ENCODE measurements at places on chromosomes 6 and 20.
A peak's percentile ranks its signal among the peaks of the same experiment; 100 is the strongest.

DNA sequence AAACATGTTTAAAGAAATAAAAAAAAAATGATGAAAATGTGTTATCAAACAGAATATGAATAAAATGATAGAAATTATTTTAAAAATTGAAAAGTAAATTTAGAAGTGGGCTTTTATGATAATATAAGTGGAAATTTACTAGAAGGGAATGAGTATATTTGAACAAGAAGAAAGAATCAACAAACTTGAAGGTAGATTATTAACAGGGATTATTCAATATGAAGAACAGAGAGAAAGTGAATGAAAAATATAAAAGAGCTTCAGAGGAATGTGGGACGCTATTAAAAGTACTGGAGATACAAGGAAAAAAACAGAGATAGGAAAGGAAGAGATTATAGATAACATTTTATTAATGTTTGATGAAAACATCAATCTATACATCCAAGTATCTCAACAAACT, 1014.4 kb upstream of the CITED2 start:
- no peak for DNase-seq

DNA sequence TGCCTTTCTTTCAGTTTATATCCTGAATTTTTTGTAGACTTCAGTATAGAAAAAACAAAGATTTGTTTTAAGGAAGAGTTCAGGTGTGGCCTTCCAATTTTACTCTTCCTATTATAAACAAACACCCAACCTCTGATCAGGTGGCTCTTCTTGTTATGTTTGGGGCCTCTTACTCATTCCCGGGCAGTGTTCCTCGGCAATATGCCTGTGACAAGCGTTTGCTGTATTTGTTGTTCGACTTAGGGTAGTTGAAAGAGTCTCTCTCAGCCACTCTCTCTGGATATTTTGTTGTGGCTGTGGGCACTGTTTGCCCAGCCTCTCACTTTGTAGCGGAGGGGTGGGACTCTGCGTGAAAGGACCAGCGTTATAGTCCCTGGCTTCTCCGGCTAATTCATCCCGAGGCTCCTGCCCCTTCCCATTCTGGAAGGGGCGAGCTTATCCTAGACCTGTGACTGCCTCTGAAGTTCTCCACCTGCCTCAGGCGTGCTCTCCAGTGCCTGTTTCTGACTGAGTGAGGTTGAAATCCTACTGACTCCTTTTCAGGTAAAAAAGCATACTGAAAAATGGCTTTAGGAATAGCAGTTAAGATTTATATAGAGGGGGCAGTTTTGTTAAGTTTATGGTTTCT, 97.4 kb downstream of the PLCB4 start:
- DNase-seq, result no peak

DNA sequence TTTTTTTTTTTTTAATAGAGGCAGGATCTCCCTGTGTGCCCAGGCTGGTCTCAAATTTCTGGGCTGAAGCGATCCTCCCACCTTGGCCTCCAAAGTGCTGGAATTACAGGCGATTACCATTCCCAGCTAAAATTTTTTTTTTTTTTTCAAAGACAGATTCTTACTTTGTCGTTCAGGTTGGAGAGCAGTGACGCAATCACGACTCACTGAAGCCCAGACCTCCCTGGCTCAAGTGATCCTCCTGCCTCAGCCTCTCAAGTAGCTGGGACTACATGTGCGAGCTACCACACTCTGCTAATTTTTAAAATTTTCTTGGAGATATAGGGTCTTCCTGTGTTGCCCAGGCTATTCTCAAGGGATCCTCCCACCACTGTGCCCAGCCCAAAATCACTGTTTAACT, 58.0 kb upstream of the MYO6 start:
- DNase-seq, result no peak

DNA sequence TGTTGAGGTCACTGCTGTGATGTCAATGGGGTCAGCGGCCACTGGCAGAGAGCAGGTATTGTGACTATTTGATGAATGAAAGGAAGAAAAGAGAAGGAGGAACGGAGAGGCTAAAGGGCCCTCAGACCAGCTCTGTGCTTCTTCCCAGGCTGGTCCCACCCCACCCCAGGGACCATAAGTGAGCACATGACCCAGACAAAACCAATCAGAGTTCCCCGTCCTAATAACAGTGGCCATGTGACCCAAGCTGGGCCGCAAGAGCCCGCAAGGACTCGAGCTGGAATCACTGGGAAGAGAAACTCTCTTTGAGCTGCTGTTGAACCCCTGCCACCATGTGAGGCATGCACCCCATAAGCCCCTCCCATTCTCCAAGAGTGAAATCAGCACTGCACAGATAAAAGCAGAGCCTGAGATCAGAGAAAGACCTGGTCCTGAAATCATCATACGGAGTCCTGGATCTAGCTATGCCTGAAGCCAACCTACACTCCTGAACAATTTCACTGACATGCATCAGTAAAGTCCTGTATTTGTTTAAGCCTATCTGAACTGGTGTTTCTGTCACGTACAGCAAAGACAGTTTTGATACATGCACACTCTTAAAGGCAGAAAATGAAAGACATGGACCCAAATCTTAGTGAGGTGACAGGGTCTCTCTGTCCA, 90.2 kb downstream of the PREX1 start:
- DNase-seq, result no peak

DNA sequence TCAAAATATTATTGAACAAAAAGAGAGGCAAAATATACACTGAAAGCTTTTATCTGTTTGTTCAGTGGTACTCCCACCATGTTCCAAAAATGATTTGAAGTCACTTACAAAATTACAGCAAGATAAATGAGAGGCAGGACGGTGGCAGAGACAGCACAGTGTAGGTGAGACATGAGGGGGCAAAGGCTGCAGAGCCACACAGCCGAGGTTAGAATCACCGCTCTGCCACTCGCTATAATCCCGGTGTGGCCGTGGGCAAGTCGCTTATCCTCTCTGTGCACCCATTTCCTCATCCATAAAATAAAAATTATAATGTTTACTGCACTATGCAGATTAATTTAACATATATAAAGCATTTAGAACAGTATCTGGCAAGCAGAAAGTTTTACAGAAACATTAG, 140.1 kb upstream of the BEND6 start:
- DNase-seq, result no peak

GRCh38 chr20:54429364-54429763, 46.0 kb upstream of the DOK5 start:
- no peak for DNase-seq

- DNase-seq, result no peak
These were observed 4.6 kb upstream of the CLDN20 start for GRCh38 chr6:155259204-155259603.

- no peak for DNase-seq
These were observed 130.4 kb upstream of the LRFN2 start for GRCh38 chr6:40717411-40718057.

- no peak for DNase-seq
These were observed 169.1 kb upstream of the AKAP12 start for GRCh38 chr6:151070631-151071051.

DNA sequence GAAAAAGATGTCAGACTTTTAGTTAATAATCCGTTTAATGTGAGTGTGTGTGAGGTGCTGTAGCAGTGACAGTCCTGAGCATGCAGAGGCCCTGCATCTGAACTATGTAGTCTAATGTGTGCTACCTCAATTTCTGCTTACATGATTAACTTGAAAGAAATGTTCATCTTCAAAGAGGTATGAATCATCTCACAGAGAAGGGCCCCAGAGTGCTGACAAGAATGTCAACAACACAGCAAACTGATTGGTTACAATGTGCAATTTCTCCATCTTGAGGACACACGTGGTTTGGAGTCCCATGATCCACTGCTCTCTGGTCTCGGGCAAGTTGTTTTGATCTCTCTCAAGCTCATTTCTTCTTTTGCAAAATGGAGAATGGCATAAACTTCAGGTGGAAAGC, 61.7 kb upstream of the EMILIN3 start:
- no peak for DNase-seq

DNA sequence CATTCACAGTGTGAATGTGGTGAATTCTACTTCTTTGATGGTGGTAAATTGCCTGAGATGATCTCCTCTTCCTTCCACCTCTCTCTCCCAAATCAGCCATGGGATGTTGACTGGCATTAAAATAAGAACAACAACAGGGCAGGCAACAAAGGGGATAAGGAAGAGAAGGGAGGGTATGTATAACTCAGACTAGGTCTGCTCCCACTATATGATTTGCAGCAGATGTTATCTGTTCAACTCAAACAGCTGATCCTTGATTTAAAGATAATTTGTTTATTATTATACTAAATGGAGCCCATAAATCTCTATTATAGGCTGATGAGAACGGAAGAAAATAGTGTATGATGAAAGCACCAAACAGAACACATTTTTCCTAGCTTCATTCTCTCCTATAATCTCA, 262.0 kb downstream of the BTBD3 start:
- no peak for DNase-seq

GRCh38 chr6:167644412-167645132, 182.1 kb upstream of the AFDN start:
- DNase-seq, result no peak

GRCh38 chr20:60138256-60139220, 180.3 kb downstream of the CDH26 start:
- peak; percentile 81 for DNase-seq

- DNase-seq, result no peak
These were observed 20.0 kb upstream of the UBE2J1 start for GRCh38 chr6:89372506-89372901.

- DNase-seq, result no peak
These were observed 16.3 kb downstream of the GTSF1L start for GRCh38 chr20:43710370-43711044.

DNA sequence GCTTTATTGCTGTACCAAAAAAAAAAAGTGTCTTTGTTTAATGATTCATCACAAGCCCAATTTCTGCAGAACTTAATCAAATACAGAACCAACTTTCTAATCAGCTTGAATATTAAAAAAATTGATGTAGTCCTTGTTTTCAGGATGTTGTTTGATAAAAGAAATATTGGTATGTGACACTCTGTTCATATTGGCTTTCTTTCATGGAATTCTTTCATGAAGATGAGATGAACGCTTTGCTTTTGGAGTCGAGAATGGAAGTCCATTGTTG, 184.3 kb downstream of the ZNF217 start:
- no peak for DNase-seq

GRCh38 chr20:60167812-60168211, 209.6 kb downstream of the CDH26 start:
- no peak for DNase-seq

DNA sequence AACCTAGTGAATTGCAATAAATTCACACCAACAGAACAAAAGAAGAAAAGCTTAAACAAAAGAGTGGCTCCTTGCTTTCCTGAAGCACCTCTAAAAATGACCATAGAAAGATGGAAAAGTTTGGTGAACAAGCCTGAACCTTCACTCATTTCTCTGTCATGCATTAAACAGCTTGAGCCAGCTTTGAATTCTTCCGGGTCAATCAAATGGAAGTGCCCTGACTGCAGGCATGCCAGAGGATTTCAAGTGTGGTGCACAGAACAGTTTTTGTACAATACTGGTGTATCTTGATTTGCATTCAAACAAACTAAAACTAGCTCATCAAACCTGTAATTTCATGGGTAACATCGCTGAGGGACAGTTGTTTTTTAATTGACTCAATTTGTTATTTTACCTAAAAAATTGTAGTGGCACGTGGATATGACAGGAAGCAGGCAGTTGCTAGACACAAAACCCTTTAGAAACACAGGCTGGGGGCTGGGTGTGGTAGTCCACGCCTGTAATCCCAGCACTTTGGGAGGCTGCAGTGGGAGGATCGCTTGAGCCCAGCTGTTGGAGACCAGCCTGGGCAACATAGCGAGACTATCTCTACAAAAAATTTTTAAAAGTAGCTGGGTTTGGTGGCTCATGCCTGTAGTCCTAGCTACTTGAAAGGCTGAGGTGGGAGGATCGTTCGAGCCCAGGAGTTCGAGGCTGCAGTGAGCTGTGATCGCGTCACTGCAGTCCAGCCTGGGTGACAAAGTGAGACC, 9.1 kb downstream of the CASS4 start:
- no peak for DNase-seq

DNA sequence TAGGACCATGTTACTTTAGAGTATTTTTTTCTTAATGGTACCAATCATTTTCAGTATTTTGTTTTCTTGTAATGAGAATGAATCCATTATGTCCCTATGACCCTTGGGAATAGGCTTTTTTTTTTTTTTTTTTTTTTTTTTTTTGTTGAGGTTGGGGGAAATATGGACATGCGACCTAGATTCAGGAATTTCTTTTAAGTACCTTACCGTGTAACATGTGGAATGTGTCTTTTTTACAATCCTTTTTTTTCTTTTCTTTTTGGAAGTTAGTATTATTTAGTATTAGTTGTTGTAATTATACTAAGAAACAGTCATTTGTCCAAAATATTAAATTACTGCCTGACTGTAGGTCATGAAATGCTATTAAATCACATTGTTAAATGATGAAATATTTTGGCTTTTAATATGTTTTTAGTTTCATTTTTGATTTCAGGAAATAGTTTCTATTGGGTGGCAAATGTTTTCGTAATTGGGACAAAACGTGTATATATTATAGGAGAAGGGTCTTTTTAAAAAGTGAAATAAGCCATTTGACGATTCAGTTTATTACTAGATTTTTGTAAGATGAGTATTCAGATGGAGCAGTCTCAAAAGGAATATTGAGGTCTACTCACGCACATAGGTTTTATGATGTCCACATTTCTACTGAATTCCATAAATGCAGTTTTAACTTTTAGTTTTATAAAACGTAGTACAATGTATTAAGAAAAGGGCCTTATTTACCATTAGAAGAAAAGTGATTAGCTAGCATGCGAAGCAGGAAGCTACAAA, 4.9 kb downstream of the ARID1B start:
- no peak for DNase-seq

GRCh38 chr20:53805895-53806384, 212.3 kb upstream of the ZNF217 start:
- peak; percentile 89 for DNase-seq

GRCh38 chr6:3231247-3232016, 4.0 kb upstream of the TUBB2B start:
- DNase-seq, result no peak

DNA sequence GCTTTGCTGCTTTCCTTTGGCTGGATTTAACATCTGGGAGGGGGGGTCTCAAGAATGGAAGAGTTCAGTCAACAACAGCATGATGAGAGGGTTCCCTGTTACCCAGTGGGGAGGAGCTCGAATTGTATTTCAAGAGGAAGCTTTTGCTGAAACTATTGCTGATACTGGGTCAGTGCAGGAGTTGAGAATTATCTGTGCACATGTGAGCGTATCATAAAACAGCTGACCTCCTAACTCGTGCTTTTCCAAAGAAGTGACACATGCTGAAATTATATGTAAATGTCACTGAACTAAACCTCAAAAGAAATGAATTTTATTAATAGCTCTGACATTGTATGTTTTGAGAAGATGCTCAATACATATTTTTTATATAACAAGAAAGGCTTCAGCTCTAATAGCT, 96.3 kb downstream of the PHF3 start:
- no peak for DNase-seq

All from osteocyte (in vitro differentiated cells).